ENCODE measurements at places on chromosomes 1 and 21.

GRCh38 chr1:117565745-117566455 is 39.9 kb upstream of the TENT5C start:
- peak; percentile 44 for DNase-seq

DNA sequence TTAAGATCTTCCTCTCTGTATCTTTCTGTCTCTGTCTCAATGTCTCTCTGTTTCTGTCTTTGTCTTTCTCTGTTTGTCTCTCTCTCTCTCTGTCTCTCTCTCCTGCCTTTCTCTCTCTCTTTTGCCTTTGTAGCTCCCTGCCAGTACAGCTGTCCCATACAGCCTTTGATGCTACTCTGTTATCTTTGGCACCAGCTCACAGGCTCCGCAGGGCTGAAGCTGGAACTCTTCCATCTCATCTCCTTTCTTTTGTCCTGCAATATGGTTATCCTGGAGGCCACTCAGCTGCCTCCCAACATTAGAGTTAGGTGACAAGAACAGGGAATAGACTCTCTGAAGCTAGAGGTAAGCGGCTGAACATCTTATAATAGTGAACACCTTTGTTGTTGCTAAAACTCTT is 354.3 kb upstream of the NEGR1 start:
- DNase-seq = no peak

- DNase-seq = no peak
Measured at GRCh38 chr1:160727316-160727640, 11.8 kb upstream of the SLAMF7 start.

DNA sequence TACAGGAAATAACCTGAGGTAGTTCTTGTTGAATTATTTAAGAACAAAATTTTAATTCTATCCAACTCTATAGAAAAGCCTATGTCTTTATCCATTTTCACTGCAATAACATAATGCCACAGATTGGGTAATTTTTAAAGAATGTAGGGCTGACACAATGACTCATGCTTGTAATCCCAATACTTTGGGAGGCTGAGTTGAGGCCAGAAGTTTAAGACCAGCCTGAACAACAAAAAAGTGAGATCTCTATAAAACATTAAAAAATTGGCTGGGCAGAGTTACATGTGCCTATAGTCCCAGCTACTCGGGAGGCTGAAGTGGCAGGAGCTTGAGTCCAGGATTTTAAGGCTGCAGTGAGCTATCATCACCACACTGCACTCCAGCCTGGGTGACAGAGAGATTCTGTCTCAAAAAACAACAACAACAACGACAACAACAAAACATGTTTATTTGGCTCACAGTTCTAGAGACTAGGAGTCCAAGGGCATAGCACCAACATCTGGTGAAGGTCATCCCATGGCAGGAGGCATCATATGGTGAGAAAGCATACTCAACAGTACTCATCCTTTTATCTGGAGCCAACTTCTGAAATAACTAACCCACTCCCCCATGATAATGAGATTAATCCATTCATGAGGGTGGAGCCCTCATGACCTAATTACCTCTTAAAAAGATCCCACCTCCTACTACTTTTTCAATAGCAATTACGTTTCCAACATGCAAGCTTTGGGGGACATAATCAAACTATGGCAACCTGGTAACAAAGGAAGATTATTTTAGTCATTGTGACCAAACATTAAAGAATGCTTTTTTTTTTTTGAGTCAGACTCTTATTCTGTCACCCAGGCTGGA is 59.6 kb downstream of the ABL2 start:
- DNase-seq = no peak

- DNase-seq = no peak
Measured at GRCh38 chr1:112954017-112954650, 1.9 kb downstream of the SLC16A1 start.

DNA sequence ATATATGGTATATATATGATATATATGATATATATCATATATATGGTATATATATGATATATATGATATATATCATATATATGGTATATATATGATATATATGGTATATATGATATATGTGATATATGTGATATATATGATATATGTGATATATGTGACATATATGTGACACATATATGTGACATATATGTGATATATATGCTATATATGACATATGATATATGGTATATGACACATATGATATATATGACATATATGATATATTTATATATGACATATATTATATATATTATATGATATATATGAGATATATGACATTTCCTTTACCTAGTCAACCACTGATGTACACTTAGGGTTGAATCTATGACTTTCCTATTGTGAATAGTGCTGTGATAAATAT is 36.1 kb upstream of the EEIG2 start:
- no peak for DNase-seq
